ENCODE measurements at places on chromosomes 11 and 22. TPM values are rescaled to one million over a fixed set of nuclear protein-coding genes. Genes with fewer than 3 reads are reported as not detected.

The CCDC73 gene
- total RNA-seq, result not detected

The SMPD1 gene
- total RNA-seq, result 69.7 TPM

The PRODH gene
- total RNA-seq, result 5.8 TPM

The SMC1B gene
- total RNA-seq, result not detected

The THRSP gene
- not detected for total RNA-seq

The TMPRSS13 gene
- total RNA-seq, result 0.63 TPM

The C11orf42 gene
- total RNA-seq, result not detected

The IGSF9B gene
- 30.3 TPM for total RNA-seq

The CREB3L1 gene
- 81.6 TPM for total RNA-seq

The PLAAT5 gene
- 1.7 TPM for total RNA-seq

The SHANK3 gene
- 21.8 TPM for total RNA-seq
